ENCODE measurements at places on chromosomes 3 and 15.
A peak's percentile ranks its signal among the peaks of the same experiment; 100 is the strongest.

DNA sequence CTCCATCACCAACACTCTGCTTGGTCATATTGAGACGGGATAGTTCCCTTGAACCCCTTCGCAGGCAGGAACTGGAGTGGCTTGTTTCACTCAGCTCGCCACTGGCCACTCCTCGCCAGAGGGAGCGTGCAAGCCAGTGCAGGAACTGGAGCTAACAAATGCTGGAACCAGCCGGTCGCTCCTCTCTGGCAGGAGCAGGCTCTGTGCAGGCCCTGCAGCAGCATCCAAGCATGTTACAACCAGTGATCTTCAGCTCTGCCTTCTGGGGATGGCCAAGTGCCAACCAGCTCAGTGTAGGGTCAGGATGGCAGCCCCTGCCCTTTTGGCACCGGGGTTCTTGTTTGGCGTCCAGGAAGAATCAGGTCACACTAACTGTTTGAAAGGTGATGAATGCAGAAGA lies 329.0 kb upstream of the AZI2 start:
- no peak for DNase-seq

GRCh38 chr3:129936757-129937156 lies 37.8 kb upstream of the TRH start:
- DNase-seq, result peak; percentile 63

GRCh38 chr3:111859061-111859973 lies at the start of gene PHLDB2:
PHLDB2 (plus strand) TSS chr3:111859265; CDS start chr3:111884078, 24,813 bp downstream.
- DNase-seq, result no peak

DNA sequence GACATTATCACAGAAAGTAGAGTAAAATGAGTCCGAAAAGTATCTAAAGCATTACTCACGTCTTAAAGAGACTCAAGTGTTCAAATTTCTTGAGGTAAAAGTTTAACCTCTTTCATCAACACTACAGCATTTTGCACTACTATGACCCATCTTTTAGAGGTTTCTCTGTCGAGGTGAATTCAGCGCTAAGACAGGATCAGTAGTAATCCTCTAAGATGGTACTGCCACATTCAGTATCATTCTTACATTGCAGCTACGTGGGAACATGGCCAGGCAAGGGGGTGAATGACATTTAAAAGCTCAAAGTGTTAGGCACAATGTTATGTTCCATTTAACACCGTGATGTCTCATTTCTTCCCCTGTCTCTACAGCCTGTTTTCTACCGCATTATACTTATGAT lies 210.8 kb downstream of the FMN1 start:
- no peak for DNase-seq

DNA sequence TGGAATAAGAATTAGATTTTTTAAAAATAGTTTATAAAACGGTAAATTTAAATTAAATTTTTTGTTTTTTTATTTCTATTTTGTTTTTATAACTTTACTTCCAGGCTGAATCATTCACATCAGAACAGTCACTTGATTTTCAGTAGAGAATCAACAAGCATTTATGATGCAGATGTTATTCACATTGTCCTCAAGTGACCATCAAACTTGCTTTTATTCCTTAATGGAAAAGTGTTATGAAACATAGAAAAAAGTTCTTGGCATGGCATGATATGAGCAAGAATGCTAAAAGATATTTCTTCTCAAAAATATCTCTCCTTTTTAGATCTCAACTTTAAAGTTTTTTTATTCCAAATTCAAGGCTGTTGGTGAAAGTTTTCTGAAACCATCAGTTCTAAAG lies 70.9 kb upstream of the TGFBR2 start:
- no peak for DNase-seq

DNA sequence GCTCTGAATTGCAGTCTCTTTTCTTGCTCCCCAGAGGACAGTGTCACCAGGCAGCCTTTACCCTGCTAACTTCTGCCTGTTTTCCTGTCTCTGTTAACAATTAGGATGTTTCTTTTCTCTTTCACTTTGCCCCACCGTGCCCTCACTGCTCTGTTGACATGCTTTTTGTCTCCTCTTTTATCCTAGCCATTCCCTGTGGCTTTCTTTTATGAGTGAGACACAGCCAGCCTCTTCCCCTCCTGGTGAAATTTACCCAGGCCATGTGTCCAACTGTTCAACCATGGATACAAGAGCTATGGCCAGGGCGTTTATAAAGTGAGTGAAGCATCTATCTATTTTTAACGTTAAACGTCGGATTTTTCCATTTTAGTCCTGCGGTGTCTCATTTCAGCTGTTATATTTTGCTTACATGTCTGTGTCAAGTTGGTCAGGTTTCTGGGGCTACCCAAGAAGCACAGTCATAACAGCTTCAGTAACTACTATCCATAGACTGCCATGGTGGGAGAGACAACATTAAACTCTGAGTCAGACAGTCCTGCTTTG lies 443.2 kb upstream of the AZI2 start:
- DNase-seq, result no peak
